Stomach (tissue), 19 donors: ENCODE measurements at places on chromosomes 3 and 15. TPM values are rescaled to one million over a fixed set of nuclear protein-coding genes. Genes with fewer than 3 reads are reported as not detected.
A peak's percentile ranks its signal among the peaks of the same experiment; 100 is the strongest.

DNA sequence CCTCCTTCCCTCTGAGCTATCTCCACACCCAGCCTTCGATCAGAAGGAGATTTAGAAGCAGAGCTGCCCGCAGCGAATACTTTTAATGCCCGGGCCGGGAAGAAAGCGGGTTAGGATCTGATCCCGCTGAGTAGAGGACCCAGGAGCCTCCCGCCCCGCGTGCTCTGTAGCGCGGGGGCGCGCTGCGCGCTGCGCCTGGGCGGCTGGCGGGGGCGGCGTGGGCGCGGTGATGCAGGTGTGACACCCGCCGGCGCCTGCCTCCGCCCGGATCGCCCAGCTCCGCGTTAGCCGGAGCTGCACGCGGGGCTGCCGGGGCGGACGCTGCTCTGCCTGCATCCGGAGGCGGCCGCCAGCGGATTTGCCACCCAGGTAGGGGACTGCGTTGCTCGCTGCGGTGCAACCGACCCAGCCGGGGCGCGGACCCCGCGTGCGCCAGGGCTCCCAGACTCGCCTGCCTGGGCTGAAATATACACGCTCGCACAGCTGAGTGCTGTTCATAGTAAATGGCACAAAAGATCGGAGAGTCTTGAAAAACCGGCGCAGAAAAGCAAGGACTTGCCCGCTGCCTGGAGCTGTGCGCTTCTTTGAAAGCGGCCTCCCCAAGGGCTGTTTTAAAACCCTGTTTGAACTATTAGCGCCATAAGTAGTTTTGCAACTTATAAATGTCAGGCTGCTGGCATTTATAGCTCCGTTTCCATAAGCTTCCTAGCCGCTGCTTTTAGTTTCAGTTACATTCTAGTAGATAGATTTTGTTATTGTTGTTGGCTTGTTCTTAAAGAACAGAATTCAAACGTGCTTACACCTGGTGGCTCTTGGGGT, at the start of gene SV2B:
TSS of gene SV2B (plus strand) at position 263 of the 819 bp plus-strand sequence. CDS start 126,007 bp downstream, outside the sequence.
- no peaks in the 10 kb centered on the region for H3K27me3 ChIP-seq
- H3K36me3 ChIP-seq, result no peaks in the 10 kb centered on the region
- DNase-seq, result peak; percentile 72
- H3K4me3 ChIP-seq, result peak within 1 kb of the TSS; percentile 52

DNA sequence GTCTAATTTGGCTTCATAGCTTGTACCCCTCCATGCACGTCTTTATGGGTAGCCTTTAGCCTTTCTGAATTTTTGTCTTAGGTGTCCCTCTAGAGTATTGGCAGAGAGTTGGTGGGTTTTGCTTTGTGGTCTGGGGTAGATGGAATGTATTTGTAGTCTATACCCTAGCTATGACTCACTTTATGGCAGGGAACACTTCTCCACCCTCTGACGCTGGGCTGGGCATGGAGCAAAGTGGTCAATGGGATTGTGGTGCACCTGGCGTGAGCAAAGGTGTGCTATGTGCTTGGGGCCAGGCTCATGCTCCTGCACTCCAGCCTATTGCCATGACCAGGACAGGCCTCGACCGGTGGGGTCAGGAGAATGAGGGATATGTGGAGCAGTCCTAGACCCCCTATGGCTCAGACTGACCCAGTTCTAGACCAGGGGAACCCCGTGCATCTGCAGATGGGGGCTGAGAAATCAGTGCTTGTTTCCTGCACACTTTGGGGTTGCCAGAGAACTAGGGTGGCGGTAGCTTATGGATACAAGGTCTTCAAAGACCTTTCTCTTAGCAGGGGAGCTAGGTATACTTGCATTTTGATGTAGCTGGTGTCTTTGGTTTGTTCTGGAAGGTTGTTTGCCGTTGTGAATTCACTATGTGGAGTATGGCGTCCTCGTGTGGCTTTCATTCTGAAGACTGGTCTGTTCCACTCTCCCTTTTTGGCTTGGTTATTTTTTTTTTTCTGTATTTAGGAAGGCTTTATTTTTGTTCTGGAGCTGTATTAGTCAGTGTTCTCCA, 49.4 kb upstream of the RPL32 start:
- no peak overlapping the region for H3K27ac ChIP-seq
- no peak for DNase-seq
- H3K36me3 ChIP-seq, result no peaks in the 10 kb centered on the region
- no peaks in the 10 kb centered on the region for H3K4me1 ChIP-seq
- no peaks in the 10 kb centered on the region for H3K27me3 ChIP-seq

DNAJA4 gene
- 53.6 TPM for total RNA-seq

GRCh38 chr3:120113128-120114116, 19.2 kb upstream of the GSK3B start:
- no peak overlapping the region for H3K4me3 ChIP-seq
- no peaks in the 10 kb centered on the region for H3K36me3 ChIP-seq
- no peaks in the 10 kb centered on the region for H3K27me3 ChIP-seq
- H3K27ac ChIP-seq, result peak overlapping the region; percentile 53

ACP3 gene
- 56.6 TPM for total RNA-seq

- no peaks in the 10 kb centered on the region for H3K4me1 ChIP-seq
- no peak for DNase-seq
- no peaks in the 10 kb centered on the region for H3K36me3 ChIP-seq
These were observed 14.9 kb upstream of the CFAP20DC start for GRCh38 chr3:59064728-59065127.

CELF6 gene
- total RNA-seq, result 4.0 TPM
